Naive B cell (primary cell): ENCODE measurements at places on chromosomes 4 and X.
A peak's percentile ranks its signal among the peaks of the same experiment; 100 is the strongest.

GRCh38 chr4:25493466-25493865 lies 116.4 kb downstream of the ANAPC4 start:
- no peak for DNase-seq

- DNase-seq = peak; percentile 7
These were observed 292.9 kb downstream of the TLL1 start for GRCh38 chr4:166165829-166166420.

DNA sequence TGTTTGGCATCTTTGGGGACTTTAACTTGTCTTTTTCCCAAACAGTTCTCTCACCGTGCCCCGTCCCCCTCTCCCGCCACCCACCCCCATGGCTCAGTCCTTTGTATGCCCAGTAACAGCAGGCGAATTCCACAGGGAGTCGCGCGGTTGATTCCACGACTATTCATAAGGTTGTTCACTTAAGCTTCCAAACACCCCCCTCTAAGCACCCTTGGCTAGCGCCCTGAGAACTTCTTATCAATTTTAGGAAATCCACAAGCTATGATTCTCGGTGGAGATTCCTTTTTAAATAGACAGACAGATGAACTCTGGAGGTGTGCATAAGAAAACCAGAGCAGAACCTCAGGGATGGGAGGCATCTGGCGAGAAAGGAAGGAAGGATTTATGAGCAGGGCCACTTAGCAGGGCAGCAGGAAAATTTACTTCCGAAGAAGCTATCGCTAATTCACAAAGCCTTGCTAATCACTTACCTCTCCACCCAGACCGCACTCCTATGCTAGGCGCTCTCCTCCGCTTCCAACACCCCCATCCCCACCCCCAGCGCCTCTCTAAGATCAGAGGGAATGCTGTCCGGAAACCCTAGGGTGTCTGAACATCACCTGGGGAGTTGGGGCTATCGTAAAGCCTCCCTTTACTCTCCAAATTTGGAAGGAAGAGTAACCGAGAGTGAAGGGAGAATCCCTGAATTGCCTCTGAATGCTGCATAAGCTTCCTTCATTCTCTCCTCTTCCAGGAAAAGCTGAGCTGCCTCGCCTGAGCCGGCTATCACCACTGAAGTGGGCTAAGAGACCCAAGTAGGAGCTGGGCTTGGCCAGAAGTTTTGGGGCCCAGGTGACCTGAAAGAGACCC lies 1.7 kb downstream of the UNC5C start:
- DNase-seq = no peak

DNA sequence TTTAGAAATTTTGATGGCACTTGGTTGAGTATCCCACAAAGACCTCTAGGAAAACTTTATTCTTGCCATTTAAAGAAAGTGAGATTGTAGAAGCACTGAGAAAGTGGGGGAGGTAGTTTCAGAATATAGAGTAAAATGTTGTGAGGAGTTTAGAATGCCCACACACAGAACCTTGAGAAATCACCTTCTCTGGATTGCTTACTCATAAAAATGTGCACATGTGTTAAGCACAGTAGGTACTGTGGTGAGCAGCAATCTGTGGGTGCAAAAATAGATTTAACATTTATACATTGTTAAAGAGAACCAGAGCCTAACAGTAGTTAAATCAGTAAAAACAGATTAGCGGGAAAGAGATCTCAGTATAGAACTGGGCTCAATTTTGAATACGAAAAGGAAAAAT lies 201.2 kb upstream of the NWD2 start:
- no peak for DNase-seq

- DNase-seq = no peak
These were observed 48.5 kb upstream of the CLCN4 start for GRCh38 chrX:10108288-10108687.

- no peak for DNase-seq
These were observed 613.4 kb upstream of the NR3C2 start for GRCh38 chr4:149055624-149056023.

DNA sequence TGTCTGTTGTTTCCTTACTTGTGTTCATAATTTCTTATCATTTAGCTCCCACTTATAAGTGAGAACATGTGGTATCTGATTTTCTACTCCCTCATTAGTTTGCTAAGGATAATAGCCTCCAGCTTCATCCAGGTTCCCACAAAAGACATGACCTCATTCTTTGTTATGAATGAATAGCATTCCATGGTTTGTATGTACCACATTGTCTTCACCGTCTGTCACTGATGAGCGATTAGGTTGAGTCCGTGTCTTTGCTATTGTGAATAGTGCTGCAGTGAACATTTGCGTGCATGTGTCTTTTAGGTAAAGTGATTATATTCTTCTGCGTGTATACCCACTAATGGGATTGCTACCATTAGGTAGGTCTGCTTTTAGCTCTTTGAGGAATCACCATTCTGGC lies 624.3 kb upstream of the EPHA5 start:
- DNase-seq = no peak

DNA sequence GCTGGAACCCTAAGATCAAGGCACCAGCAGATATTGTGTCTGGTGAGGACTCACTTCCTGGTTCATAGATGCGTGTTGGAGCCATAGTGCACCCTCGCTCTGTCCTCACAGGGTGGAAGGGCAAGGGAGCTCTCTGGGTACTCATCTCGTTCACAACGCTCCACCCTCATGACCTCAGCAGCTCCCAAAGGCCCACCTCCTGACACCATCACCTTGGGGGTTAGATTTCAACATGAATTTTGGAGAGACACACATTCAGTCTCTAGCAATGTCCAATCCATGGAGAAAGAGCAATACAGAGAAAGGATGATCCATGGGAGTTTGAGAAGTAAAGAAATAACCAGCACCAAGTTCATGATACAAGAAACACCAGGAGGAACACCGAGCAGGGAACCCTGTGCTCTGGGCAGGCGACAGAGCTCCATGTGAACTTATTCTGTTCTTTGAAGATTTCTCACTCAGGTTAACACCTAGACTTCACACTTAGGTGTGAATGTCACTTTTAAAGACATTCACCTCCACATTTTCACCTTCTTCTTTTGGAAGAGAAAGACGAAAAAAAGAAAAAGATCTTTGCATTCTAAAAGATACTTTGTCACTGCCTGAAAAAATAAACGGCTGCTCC lies 171.8 kb upstream of the FAM9B start:
- DNase-seq = no peak

DNA sequence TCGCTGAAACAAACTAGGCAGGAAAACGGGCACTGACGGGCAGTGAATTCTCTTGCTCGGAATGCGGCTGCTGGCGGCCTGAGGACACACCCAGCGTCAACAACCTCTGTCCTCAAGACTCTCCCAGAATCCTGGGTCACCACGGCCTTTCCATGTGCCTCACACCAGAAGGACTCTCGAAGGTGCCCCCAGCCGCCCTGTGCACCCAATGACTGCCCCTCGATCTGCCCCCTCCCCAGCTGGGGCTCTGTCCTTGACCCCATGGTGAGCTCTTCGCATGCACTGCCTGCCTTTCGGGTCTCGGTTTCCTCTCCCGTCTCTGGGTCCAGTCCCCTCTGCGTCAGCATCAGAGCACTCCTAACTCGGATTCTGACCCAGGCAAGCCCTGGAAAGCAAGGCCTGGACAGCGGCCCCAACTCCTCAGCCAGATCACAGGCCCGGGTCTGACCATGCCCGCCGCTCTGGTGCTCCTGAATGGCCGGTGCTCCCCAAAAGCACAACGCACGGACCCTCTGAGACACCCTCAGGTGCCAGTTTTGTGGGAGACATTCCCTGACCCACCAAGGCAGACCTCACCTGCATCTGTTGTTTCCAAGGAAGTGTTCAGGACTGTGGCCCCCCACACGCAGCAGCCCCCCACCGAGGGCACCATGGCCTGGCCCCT lies 56.0 kb downstream of the ACOX3 start:
- DNase-seq = no peak

GRCh38 chrX:7233580-7234406 lies 85.8 kb upstream of the PUDP start:
- no peak for DNase-seq

DNA sequence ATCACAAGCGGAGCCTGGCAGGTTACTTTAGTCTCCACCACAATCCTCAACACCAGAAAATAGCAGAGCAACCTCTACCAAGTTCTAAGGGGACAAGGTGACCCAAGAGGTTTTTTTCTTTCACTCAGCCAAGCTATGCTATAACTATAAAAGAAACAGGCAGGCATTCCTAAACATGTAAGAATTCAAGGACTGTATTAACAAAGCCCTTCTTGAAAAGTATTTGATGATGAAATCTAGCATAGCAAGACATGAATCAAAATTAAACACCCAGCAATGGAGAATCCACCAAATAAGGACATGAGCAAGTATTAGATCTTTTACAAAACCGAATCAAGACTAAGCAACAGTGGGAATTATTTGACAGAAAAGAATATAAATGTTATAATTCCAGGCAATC lies 25.7 kb upstream of the C1QTNF7 start:
- DNase-seq = no peak

- DNase-seq = no peak
These were observed 37.7 kb downstream of the ERVMER34-1 start for GRCh38 chr4:52713456-52713937.

DNA sequence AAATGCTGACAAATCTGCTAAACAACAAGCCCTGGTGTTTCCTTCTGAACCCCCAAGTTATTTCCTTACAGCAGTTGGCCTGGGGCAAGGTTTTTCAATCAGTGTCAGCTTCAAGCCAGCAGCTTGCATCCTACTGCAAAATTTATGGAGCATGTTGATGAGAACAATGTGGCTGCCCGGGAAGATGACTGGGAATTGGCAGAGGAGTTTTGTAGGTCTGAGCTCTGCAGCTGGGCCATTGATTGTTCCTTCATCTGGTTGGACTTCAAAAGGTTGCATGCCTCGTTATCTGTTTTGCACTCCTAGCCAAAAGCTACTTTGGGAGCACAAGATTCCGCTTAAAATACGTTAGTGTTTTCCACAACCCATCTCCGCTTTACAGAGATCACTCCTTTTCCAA lies 1030.3 kb upstream of the LCORL start:
- no peak for DNase-seq

- no peak for DNase-seq
These were observed 35.3 kb upstream of the SPIN2A start for GRCh38 chrX:57172544-57172943.

GRCh38 chrX:150365051-150365989 lies 2.2 kb downstream of the MAMLD1 start:
- peak; percentile 26 for DNase-seq

- DNase-seq = no peak
These were observed 327.0 kb upstream of the CTSO start for GRCh38 chr4:156280686-156281085.

GRCh38 chr4:11155208-11155867 lies 273.4 kb downstream of the HS3ST1 start:
- DNase-seq = no peak

GRCh38 chrX:149487292-149487691 lies 17.8 kb downstream of the IDS start:
- DNase-seq = no peak

GRCh38 chr4:122606364-122607043 lies 14.4 kb downstream of the IL21 start:
- no peak for DNase-seq

- no peak for DNase-seq
These were observed 48.4 kb upstream of the SLC7A3 start for GRCh38 chrX:70979136-70979762.

DNA sequence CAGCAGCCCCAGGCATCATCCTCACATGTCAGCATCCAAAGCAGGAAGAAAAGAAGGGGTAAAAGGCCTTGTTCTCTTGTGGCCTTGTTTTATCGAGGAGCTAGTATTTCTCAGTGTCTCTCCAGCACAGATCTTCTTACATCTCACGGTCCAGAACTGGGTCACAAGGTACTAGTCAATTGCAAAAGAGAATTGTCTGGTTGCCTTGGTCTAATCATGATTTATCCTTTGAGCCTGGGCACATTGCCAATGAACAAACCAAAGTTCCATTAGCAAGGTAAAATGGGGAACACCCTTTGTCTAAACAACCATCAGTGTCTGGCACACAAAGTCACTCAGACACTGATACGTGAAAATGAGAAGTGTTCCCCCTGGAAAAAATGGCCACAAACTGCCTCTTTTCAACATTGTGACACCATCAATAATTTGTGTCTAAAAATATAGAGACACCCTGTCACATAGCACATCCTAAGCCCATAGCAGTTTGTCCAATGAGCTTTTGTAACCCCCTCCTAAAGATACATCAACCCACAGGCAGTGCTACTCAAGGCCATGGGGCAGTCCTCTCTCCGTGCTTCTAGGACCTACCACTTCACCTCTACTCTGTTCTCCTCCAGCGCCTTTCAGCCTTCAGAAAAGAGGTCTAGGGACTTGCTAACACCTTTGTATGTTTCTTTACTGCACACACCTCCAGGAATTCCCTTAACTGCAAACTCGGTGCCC lies 534.4 kb downstream of the MID1IP1 start:
- DNase-seq = no peak

DNA sequence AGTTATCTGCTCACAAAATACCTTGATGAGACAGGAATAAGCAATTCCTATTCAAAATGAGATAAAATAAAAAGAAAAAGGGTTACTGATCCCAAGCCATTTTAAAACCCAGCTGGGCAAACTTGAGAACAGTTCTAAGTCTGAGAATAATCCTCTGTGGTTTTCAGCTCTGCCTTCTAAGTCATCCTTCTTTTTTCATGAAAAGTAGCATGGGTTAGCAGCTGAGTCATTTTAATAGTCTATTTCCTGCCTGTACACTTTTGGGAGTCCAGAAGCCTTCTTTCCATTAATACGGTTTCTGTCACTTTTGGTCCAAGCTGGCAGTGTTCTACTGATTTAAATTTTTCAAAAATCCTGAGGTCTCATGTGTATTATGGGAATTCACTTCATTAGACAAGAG lies 374.3 kb downstream of the IQCM start:
- no peak for DNase-seq

GRCh38 chrX:153831429-153832150 lies 1.2 kb upstream of the PDZD4 start:
- DNase-seq = no peak

DNA sequence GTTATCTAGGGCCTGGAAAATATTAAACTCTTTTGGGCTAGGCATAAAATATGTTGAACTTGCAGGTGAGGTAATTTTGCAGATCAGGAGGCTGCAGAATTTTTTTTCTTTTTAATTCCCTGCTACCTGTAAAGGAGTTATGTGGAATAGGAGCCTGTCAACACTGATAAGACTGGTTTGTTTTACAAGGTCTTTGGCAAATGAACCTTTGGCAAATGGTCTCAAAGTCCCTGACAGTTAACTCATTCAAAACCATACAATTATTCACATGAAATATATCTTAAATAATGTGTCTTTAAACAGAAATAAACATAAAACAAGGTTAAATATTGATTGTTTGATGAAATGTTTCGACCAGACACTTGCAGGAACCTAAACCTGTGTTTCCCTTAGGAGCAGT lies 340.2 kb downstream of the GASK1B start:
- no peak for DNase-seq

GRCh38 chrX:25022499-25023325 lies 6.9 kb upstream of the ARX start:
- no peak for DNase-seq

GRCh38 chrX:36961590-36961989 lies 46.6 kb upstream of the FAM47C start:
- no peak for DNase-seq
